ENCODE measurements at places on chromosomes 3 and 15.
A peak's percentile ranks its signal among the peaks of the same experiment; 100 is the strongest.

GRCh38 chr3:119295816-119296726, 1.9 kb downstream of the ARHGAP31 start:
- no peak for DNase-seq

- DNase-seq: no peak
These were observed 167.1 kb downstream of the NFKBIZ start for GRCh38 chr3:102016417-102016816.

DNA sequence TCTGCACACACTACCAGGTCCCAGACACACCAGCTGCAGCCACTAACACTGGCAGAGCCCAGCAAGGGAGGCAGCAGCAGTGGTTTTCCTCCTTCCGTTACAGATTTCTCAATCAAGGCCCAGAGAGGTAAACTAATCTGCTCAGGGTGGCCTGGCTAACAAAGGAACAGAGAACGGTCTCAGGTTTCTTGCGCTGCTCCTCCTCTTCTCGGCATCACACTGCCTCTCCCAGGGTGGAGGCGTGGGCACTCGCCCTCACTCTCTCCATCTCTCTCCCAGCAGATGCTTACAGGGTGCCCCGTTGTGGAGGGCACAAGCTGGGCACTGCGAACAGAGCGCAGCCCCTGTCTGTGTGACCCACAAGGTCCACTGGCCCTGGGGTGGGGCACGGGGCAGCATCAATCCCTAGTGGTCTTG, 228.7 kb downstream of the VPS13C start:
- DNase-seq: no peak

DNA sequence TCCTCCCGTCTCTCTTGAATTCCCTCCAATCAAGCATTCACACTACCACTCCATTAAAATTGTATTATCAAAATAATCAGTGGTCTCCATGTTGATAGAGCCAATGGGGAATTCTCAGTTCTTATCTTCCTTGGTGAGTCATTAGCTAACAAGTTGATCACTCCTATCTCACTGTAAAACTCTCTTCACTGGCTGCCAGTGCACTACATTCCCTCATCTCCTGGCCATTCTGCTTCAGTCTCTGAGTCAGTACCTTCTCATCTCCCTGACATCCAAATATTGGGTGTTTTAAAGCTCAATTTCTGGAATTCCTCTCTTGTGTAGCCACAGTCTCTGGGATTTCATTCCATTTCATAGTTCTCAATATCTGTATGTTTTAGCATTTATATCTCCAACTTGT, 175.2 kb downstream of the ALDH1A2 start:
- no peak for DNase-seq

- DNase-seq: no peak
These were observed 31.8 kb upstream of the HES1 start for GRCh38 chr3:194103983-194104751.

DNA sequence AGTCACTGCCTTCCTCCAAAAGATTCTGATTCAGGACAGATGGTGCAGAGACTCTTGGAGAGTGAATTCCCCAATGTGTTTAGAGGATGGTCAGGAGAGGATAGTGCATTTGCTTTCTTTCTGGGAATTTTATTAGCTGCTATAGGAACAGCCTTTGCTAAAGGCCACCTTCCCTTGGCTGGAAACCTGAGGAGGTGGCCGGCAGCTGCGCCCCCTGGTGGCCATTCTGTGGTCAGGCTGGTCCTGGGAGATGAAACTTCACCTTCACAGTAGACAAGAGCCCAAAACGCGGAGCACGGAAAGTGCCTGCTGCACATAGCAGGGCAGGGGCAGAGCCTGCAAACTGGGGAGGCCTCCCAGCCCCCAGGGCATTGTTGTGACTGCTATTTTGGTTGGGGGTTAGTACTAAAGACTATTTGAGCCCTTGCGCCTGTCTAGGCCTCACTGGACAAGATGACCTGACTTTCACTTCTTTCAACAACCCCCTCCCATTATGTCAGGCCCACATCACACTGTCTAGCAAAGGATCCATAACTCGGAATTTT, 34.3 kb downstream of the SEC22C start:
- peak; percentile 65 for DNase-seq

DNA sequence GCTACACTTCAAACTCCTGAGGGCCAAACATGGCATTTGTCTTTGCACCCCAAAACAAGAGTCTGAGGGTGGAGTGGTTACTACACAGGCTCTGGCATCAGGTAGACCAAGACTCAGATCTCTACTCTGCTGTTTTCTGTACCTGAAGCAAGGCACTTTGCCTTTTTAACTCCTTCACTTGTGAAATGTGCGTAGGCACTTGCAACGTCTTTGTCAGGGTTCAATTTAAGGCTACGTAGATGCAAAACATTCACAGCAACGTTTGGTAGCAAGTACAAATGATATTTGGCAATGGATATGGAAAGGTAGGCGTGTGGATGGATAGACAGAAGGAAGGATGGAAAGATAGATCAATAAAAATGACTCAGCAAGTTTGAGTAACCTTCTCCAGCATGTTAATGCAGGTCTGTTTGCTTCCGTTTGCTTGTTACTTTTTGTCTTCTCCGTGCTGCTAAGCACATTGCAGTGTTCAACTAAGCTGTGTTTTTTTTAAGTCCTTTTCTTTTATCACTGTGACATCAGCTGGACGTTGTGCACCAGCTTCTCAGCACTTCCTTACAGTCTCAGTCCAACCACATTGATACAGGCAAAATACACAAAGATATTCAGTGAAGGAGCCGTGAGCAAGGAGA, 100.7 kb downstream of the LRTM1 start:
- DNase-seq: no peak

DNA sequence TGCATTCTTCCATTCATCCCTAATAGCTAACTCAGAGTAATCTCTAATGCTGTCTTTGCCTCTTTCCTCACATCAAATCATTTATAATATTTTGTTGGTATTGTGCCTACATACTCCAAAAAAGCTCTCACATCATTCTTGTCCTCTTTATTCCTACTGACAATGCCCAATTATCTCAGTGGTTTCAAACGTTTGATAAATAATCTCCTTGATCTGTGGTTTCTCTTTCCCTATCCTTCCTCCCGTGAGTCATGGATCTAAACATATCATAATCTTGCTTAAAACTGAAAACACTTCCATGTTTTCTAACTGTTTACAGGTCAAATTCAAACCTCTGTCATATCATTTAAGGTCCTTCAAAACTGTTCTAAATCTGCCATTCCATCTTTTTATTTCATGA, 115.1 kb downstream of the CNTN6 start:
- DNase-seq: no peak

DNA sequence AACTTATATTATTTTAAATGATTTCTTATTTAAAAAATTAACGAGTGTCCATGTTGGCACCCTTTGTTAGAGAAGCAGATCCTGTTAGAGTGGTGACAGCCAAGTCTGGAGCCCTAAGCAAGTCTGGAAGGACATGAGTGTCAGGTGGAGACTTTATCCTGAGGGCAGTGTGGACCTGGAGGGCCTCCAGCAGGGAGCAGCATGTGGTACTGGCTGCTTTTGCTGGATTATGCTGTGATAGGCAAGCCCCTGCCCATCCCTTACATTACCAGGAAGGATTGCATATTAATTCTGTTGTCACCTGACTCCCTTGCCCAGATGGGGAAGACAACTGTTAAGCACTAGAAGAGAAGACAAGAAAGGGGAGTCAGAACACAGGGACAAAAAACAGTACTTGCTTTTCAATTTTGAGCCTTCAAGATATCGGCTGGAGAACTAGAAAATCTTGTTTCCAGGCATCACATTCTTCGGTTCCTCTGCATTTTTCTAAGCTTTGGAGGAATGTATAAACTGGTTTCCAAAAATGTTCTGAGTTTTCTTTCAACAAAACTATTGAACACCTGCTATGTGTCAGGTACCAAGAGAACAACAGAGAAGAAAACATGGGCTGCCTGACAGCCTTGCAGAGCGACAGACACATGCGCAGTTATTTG, 22.7 kb downstream of the ZNF860 start:
- DNase-seq: no peak

GRCh38 chr3:98874602-98875249, 26.8 kb downstream of the DCBLD2 start:
- no peak for DNase-seq

DNA sequence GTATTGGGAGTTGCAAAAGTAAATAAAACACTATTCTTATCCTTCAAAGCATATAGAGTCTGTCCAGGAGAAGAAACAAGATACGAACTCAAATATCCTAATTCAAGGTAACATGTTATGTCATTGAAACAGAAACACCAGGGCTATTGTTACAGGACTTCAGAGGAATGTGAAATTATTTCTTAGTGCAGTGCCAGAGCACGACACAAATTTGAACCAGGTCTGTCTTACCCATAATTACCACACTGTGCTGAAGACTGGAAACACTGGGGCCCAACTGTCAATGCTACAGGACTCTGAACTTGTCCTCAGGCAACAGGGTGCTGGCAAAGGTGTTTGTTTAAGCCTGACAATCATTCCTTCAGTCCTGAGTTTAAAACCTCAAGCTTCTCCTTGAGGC, 633.6 kb upstream of the UBE2E2 start:
- no peak for DNase-seq

DNA sequence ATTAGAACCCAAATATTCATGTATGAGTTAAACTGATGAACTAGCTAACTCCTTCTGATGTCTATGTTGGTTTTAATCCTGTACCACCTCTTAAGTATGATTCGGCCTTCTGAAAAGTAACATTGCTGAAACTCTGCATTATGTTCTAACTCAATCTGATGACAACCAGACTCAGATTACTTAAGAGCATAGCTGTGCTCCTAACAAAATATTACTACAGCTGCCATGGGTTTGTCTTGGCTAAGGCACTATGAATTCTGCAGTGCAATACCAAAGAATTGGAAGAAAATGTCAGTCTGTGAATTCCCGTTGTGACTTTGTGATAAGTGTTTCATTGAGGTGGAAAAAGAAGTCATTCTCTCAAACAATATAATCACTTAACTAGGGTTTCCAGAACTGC, 224.4 kb downstream of the ZMAT3 start:
- DNase-seq: no peak

GRCh38 chr15:79310612-79310984, 314 bp upstream of the TMED3 start:
- DNase-seq: no peak

GRCh38 chr15:26873846-26874245, 7.0 kb downstream of the GABRA5 start:
- peak; percentile 41 for DNase-seq

DNA sequence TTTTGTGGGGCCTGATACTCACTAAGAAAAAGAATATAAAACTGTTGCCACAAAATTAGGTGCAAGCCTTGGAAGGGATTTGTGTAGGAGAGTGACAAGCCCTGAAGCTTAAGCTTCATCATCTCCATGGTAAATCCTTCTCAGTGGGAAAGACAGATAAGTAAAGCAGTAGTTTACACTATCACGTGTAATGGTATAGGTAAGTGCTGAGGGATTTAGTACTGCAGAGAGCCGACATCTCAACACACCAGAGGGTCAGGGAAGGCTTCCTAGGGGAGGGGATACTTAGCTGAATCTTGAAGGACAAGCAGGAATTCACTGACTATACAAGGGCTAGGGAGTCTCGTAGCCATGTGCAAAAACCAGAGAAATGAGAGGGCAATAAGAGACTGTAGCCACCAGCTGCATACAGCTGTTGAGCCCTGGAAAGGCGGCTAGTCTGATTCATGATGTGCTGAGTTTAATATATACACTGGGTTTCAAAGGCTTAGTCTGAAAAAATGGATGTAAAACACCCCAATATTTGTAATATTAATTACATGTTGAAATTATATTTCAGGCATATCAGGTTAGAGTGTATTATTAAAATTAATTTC, 11.1 kb downstream of the SLC24A1 start:
- DNase-seq: no peak
